ENCODE measurements at places on chromosomes 5 and 9. TPM values are rescaled to one million over a fixed set of nuclear protein-coding genes. Genes with fewer than 3 reads are reported as not detected.
A peak's percentile ranks its signal among the peaks of the same experiment; 100 is the strongest.

GRCh38 chr9:133477992-133478850, 678 bp downstream of the SLC2A6 start:
- DNase-seq, result peak; percentile 62

The MBLAC2 gene
- 2.5 TPM for total RNA-seq

GRCh38 chr9:126383406-126384046, 56.9 kb downstream of the MVB12B start:
- DNase-seq, result no peak

The CAMK4 gene
- total RNA-seq, result 3.9 TPM

DNA sequence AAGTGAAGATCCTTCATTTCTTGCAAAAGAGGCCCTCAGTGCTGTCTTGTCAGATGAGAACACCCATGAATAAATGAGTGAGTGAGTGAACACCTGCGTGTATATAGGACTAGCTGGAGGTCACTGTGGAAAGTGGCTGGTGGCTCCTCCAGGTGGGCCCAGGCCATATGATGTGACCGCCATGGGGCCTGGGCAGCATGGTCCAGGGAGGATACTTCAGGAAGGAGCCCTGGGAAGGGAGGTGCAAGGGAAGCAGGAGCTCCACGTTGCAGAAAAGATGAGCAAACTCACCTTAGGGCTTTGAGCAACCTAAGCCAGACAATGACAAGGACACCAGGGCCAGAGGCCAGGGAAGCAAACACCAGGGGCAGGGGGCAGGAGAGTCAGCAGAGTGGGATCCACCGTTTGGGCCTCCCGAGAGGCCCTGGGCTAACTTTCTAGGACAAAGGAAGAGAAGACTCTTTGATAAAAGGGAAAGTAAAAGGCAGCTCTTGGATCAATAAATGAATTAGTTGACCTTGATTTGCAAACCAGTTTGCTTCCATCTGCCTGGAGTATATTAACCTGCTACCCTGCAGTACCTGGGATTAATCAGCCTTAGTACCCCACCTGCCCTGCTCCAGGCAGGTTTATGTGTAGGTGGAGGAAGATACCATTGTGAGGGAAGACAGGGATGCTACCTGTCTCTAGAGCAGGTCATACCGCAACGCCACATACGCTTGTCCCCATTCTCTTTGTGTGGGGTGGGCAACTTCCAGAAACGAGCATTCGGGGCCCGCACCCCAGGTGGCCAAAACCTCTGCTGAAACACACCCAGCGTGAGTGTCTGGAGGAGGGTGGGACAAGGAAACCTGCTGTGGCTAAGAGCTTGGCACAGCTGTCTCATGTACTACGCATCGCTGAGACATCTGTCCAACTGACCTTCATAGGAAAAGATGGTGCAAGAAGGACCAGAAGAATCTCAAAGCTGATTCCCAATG, 51.4 kb upstream of the OLFM1 start:
- no peak for DNase-seq

The ZNF658 gene
- total RNA-seq, result 2.2 TPM

DNA sequence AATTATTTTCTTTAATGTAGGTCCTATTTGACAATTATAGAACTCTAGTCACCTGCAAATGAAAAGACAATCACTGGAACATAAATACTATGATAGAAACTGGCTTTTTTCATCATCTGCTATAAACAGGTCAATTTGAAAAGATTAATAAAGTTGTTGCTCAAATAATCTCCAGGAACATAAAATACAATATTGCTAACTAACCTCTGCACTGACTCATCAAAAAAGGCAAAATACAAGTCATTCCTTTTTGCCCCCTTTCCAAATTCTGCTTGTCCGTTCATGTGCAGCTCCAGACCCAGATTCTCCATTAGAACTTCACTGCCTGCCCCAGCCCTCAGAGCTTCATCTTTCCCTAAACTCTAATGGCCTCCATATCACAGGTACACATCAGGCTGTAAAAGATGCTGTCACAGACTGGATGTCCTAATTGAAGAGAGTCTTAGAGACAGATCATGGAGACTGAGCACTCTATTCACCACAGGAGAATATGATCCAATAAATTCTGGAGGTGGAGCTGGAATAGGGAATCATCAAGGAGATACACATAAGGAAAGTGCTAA, 1.6 kb downstream of the DCTN4 start:
- DNase-seq, result no peak

GRCh38 chr9:135079018-135079417, 8.4 kb upstream of the OLFM1 start:
- DNase-seq, result no peak

The RNF183 gene
- total RNA-seq, result not detected

DNA sequence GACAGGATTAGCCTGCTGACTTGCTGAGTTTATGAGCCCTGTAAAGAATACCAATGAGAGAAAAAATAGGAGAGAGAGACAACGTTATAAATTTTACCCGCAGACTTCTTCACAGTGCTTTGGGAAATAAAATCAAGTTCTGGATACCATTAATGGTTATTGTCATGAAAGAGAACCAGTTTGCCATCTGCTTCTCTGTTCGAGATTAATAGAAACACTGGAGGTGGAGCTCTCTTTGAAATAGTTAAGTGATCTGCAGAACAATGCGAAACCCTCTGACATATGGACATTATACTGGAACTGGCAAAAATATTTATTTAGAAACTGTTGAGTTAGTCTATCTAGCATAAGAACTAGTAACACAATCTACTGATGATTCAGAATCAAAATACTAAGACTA, 500.7 kb downstream of the CDH12 start:
- DNase-seq, result no peak

The TXNDC8 gene
- not detected for total RNA-seq

- DNase-seq, result peak; percentile 67
Measured at GRCh38 chr9:35481347-35481975, 8.4 kb upstream of the RUSC2 start.

DNA sequence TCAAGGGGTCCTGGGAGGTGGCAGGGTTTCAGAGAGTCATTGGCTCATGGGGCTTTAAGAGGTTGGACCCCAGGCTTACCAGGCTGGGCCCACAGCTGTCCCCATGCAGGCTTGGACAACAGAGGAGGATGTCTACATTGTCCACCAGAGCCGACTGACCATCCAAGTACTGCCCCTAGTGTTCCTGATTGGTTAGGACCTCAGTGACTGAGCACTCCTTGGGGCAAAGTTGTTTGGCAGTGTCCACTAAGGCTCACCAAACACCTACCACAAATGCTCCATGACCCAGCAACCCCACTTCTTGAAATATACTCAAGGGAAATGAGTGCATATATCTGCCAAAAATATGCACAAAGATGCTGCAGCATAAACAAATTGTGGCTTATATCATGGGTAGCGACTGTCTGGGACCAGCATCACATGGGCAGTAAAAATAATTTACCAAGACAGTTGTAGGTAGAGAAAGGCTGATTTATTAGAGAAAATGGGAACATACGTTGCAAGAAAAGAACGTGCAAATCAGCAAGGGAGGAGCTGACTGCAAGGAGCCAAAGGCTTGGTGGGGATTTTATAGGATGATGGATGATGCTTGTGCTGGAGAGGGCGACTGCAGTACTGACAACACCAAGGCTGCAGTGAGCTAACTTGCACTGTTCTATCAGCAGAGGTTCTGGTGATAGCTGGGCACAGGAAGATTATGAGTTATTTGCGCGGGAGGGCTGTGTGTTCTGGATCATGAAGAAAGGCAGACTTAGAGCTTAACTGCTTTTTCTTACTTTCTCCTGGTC, 265.2 kb downstream of the GADD45G start:
- no peak for DNase-seq

All from M059J (cell line).